Frontal cortex (tissue), 4 donors: ENCODE measurements at places on chromosomes 3 and 15. TPM values are rescaled to one million over a fixed set of nuclear protein-coding genes. Genes with fewer than 3 reads are reported as not detected.

- DNase-seq = no peak
These were observed 174.4 kb upstream of the THBS1 start for GRCh38 chr15:39406485-39406884.

DNA sequence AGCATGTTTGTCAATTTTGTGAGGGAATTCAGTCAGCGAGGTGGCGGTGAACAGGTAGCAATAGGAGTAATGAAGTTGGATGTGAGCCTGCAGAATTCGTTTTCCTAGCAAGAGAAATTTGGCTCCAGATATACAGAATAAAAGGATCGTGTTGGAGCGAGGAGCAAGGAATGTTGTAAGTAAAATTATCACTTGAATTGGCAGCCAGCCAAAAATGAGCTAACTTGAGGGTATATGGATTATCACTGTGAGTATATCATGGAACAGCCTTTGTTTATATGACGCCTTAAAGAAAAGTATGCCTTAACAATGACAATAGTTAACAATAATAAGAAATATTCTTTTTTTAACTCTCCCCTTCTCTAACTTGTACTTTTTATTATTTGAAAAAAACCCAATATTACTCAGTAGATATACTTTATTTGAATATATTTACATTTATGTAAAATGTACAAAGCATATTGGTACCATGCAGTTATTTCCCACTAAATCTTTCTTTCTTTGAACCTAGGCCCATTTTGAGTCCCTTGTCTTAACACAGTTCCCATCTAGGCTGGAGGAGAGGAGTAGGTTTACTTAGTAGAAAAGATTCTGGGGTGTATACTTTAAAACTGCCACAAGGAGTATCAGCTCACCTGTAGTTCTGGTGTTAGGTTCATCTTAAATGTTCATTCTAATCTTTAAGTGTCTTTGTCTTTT is 29.3 kb downstream of the EPHA6 start:
- DNase-seq = no peak

The PRSS50 gene
- total RNA-seq = not detected

DNA sequence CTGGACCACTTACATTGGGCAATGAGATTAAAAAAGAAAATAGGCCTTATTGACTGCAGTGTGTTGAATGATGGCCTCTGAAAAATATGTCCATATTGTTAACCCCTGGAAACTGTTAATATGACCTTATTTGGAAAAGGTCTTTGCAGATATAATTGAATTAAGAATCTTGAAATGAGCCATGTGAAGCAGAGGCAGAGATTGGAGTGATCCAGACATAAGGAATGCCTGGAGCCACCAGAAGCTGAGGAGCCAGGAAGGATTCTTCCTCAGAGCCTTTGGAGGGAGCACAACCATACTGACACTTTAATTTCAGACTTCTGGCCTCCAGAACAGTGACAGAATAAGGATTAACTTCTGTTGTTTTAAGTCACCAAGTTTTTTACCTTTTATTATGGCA is 510.4 kb upstream of the AGTR1 start:
- DNase-seq = no peak

The INSYN1 gene
- 26.1 TPM for total RNA-seq

DNA sequence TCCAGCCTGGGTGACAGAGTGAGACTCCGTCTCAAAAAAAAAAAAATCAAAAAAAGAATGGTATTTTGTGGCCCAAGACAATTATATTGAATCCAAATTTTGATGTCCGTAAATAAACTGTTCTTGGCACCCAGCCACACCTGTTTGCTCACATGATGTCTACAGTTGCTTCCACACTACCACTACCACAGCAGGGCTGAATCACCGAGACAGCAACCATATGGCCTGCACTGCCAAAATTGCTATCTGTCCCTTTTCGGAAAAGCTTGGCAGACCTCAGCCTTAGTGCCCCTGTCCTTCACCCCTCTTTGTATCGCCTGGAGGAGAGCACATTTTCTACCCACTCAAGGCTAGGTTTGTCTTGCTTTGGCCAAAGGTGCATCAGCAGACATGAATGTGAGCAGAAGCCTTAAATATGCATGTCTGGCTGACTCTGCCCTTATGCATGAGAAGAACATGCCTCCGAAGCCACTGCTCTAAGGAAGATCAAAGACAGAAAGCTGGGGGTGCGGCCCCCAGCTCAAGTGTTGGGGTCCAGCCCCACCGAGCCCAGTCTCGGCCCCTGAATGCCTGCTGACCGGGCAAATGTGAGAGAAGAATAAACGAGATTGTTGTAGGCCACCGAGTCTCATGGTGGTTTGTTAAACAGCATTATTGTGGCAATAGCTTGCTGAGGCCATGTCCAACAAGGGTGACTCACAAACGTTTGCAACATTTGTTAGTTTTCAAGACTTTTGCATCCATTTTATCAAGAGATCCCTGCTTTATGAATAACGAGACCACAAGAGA is 108.1 kb downstream of the TPRA1 start:
- DNase-seq = no peak

DNA sequence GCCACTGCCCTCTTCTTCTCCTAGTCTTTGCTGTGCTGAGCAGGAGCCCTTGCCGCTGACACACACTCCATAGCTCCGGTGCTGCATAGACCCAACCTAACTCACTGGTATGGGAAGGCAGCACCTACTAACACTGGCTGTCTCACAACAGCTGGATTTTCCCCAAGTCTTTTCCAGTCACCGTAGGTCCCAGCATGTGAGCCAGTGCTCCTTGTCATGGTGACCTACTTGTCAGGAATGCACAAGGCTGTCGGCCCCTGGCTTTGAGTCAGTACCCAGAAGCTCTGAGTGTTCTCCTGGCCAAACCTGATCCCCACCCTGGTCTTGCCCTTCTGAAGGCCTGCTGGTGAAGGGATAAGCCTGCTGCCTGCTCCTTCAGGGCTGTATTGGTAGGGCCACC is 25.7 kb downstream of the AMOTL2 start:
- DNase-seq = no peak

- no peak for DNase-seq
These were observed 966.9 kb upstream of the NR2F2 start for GRCh38 chr15:95363646-95364045.

The SAXO2 gene
- 4.1 TPM for total RNA-seq

- DNase-seq = no peak
These were observed 234.1 kb downstream of the CBLB start for GRCh38 chr3:105634708-105635107.

GRCh38 chr15:75112848-75113492 is 88.7 kb upstream of the C15orf39 start:
- DNase-seq = no peak

DNA sequence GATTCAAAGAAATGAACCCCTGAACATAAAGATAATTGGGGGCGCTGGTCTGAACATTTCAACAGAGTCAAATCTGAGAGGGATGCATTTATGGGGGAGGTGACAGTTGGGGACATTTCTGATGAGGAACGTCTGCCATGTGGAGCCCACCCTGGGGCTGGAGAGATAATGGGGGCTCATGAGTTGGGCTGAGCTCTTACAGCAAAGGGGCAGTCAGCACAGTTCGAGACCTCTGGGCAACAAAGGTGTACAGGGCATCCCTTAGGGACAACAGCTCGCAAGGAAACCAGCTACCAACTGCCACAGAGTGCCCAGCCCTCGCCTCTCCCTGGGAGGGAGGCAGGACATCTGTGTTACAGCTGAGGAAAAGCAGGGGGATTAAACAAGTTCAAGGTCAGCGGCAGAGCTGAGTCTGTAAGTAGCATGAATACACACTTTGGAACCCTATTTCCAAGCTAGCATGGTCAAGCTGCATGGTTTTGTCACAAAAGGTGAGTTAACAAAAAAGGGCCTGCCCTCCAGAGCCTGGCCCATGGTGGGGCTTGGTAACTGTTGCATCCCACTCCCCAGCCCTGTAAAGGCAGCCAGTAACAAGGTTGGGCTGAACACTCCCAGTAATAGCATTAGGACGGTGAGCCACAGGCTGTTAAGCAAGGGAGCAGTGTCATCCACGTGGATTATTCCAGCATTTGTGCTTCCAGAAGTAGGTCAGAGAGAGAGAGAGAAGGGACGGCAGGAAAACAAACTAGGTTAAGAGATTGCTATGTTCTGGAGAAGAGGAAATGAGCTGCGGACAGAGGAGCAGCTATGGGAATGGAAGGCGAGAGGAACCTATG is 4.3 kb downstream of the GNB5 start:
- DNase-seq = no peak

The THAP10 gene
- 7.3 TPM for total RNA-seq

GRCh38 chr3:55512571-55513343 is 25.7 kb upstream of the WNT5A start:
- no peak for DNase-seq

GRCh38 chr15:67544475-67544874 is 2.0 kb downstream of the MAP2K5 start:
- no peak for DNase-seq

The DCLK3 gene
- 7.7 TPM for total RNA-seq

GRCh38 chr3:158845765-158846350 is 44.0 kb downstream of the MFSD1 start:
- no peak for DNase-seq

DNA sequence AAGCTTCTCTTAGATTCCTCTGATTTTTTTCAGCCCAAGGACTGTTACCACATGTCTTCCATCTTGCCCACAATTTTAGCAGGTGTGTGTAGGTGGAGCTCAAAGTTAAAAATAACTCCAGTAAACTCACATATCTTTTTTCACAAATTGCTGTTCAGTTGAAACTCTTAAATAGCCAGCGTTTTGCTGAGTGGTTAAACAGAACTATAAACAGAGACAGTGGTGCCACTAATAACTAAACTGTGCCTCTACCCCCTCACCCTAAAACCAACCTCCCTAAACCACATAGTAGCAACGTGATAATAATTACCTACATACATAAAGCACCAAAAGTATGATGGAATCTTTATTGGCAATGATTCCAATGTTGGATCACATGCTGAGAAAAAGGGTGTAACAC is 525.1 kb downstream of the PDCD6IP start:
- DNase-seq = no peak

The ARGFX gene
- total RNA-seq = not detected

DNA sequence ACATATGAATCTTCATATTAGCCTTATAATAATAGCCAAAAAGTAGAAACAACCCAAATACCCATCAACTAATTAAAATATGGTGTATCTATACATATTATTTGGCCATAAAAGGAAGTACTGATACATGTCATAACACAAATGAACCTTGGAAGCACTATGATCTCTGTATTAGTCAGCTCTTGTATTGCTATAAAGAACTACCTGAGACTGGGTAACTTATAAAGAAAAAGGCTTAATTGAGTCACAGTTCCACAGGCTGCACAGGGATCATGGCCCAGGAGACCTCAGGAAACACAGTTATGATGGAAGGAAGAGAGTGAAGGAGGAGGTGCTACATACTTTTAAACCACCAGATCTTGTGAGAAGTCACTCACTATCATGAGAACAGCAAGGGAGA is 16.0 kb upstream of the CCR2 start:
- no peak for DNase-seq

GRCh38 chr3:100865442-100865841 is 127.8 kb downstream of the ABI3BP start:
- DNase-seq = no peak

The RBPMS2 gene
- under 0.01 TPM for total RNA-seq

The RPP25 gene
- total RNA-seq = 7.3 TPM

The UTS2B gene
- 0.41 TPM for total RNA-seq

DNA sequence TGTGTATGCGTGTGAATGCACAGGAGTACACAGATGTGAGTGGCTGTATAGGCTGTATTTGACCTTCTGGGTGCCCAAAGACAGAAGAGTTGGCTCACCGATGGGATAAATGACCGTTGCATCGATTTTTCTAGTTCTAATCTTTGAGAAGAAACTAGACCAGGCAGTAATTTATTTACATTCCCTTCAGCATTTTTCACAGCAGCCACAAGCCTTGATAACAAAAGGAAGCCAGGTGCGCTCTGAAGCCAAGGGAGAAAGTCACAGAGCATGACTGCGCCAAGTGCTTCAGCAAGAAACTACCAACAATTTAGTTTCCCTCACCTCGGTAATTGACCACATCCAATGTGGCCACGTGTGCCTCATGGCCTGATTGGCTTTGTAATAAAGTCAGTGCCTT is 5.9 kb upstream of the FAM3D start:
- DNase-seq = no peak

GRCh38 chr3:43997316-43997715 is 244.4 kb upstream of the TOPAZ1 start:
- DNase-seq = no peak

DNA sequence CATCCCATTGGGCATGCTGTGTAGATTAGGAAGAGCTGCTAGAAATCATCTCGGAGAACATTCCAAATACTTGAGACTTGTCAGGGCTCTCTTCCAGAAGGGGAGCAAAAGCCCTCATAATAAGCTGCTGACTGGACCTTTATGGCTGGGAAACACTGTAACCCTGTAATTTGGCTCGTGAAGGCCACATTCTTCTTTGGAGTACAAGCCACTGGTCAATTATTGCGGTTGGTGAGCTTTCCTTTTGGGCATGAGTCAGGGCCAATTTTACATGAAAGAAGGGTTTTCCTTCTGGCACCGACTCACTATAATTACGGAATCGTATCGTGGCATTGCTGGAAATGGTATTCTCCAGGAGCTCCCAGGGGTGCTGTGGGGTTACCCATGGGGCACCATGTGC is 434.5 kb upstream of the RGMA start:
- no peak for DNase-seq

The EIF5A2 gene
- 7.7 TPM for total RNA-seq

GRCh38 chr15:36484038-36484778 is 95.2 kb upstream of the CDIN1 start:
- no peak for DNase-seq

DNA sequence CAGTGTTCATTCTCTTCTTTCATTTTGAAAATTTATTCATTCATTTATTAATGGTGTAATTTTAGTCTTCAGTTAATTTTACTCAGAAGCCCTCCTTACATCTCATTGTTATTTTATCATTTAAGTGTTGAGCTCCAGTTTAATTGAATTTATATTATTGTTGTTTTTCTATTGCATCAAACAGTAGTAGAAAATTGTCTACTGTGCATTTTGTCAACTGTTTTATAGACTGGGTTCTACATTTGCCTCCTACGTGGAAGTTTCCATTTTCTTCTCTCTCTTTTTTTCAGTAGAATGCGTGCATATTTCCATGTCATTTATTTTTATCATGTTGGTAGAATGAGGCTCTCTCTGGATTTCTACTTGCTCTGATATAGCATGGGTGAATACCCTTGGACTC is 487.4 kb downstream of the NR2F2 start:
- DNase-seq = no peak

- DNase-seq = no peak
These were observed 1034.1 kb upstream of the SEMA6D start for GRCh38 chr15:46682969-46683791.
